ENCODE measurements at places on chromosomes 12 and 14.

- no peak for DNase-seq
These were observed 9.1 kb downstream of the GNG2 start for GRCh38 chr14:51869411-51870100.

- DNase-seq, result no peak
These were observed 68.8 kb downstream of the EXOC5 start for GRCh38 chr14:57199921-57200320.

DNA sequence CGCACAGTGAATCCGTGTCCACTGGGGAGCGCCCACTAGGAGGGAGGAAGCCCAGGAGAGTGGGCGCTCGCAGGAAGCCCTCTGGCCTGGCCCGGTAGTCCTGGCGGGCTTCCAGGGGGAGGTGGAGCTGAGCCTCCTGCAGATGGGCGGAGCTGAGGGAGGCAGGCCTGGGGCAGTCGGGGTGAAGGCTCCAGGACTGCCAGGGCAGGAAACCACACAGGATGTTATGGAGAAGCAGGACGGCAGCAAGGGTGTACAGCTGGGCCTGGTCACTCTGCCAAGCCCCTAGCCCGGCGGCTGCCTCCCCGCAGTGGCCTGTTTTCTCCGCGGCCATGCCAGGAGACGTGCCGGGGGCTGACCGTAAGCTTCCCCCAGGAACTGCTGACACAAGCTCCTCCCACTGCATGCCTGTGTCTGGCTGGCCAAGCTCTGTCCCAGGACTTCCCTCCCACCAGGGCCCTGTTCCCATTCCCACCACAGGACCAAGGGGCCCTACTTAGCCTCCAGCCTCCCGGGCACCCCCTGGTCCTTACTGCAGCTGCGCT is 143.4 kb upstream of the C14orf180 start:
- DNase-seq, result peak; percentile 34

DNA sequence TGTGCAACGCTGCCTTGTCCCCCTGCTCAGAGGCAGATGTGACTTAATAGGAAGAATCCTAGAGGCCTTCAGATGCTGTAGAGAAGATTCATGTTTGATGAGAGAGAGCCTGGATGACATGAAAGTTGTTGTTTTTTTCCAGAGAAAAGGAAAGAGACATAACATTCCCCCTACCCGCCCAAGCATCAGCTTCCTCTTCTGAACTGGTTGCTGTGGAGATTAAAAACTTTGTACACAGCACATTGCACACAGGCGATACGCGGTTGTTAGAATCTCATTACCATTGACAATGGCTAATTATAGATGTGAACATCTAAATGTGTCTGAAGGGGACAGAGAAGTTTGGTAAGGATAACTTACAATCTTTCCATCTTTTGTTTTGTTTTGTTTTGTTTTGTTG is 13.6 kb upstream of the ETFBKMT start:
- DNase-seq, result no peak

DNA sequence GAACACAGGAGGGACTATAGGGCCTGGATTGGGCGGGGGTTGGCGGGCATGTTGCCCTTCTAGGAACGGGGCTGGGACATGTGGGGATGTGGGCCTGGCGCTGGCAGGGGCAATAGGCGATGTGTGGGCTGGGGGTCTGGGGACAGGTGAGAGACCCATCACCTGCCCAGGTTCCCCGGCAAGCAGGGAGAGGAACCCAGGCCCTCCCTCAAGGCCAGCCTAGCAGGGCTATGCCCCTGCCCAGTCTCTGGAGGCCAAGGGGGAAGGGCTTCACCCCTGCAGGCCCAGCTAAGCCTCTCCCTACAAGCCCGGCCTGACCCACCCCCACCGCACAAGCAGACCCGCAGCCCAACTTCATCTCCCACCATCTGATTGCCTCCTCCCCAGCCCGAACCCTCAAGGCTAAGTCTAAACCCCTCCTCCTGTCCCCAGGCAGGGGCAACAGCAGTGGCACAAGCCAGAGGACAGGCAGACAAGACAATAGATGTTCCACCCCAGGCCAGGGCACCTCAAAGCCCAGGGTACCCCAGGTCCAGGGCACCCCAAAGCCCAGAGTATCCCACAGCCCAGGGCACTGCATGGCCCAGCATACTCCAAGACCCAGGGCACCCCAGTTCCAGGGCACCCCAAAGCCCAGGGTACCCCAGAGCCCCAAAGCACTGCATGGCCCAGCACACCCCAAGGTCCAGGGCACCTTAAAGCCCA is 6.5 kb downstream of the JAG2 start:
- peak; percentile 76 for DNase-seq

- peak; percentile 74 for DNase-seq
These were observed 716 bp downstream of the HSP90AA1 start for GRCh38 chr14:102085948-102086708.

DNA sequence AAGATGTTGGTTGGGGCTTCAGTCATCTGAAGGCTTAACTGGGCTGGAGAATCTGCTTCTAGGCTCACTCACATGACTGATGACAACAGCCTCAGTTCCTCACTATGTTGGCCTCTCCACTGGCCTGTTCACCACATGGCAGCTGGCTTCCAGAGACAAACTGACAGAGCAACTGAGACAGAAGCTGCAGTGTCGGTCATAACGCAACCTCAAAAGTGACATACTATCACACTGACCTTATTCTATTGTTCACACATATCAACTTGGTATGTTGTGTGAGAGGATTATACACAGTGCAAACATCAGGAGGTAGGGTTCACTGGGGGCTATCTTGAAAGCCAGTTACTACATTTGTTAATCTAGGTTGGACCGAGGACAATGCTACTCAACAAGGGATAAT is 92.9 kb downstream of the PAWR start:
- DNase-seq, result no peak

DNA sequence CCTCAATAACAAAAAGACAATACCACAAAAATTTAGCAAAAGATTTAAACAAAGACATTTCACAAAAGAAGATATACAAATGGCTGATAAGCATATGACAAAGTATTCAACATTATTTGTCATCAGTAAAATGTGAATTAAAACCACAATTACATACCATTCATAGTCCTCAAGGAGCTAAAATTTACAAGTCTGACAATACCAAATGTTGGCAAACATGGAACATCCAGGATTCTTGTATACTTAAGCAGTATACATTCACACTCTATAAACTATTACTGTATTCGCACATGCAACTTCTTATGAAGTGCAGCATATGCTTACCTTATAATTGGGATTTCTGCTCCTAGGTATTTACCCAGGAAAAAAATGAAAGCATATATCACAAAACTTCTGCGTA is 49.7 kb upstream of the BDKRB2 start:
- no peak for DNase-seq

GRCh38 chr14:24428628-24429394 is 657 bp downstream of the CBLN3 start:
- DNase-seq, result no peak
